ENCODE measurements at places on chromosomes 7 and 10. TPM values are rescaled to one million over a fixed set of nuclear protein-coding genes. Genes with fewer than 3 reads are reported as not detected.

Gene BTAF1
- 80.7 TPM for total RNA-seq

DNA sequence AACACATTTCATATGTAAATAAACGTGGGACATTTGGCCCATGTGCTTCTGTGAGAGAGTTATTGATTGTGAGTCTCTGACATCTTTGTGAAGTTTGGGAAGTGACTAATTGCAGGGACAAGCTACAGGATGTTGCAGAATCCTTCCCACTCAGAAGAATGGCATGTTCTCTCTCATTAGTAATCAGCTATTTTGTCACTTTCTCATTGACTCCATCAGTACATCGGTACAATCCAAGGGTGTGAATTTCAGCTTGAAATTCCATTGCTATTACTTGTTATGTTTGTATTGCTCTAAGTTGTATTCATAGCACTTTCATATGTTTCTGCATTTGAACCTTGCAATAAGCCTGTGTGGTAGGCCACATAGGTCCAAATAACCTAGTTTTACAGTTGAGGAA, 100.0 kb upstream of the KCNMA1 start:
- no peak for DNase-seq

- DNase-seq = peak; percentile 25
Measured at GRCh38 chr7:832167-832967, at the start of gene SUN1. SUN1 (plus strand) TSS chr7:832476; CDS start chr7:832525, 49 bp downstream.

DNA sequence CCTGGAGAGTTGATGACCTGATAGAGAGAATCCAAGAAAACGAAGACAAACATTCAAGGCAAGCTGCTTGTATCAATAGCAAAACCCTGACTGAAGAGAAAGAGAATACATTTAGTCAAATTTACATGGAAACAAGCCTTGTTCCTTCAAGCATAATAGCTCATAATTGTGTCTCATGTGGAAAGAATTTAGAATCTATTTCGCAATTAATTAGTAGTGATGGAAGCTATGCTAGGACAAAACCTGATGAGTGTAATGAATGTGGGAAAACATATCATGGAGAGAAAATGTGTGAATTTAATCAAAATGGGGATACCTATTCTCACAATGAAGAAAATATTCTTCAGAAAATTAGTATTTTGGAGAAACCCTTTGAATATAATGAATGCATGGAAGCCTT, 18.0 kb downstream of the RBAK start:
- no peak for DNase-seq

Gene HOXA1
- total RNA-seq = 0.64 TPM
